ENCODE measurements at places on chromosomes 11 and 22.

DNA sequence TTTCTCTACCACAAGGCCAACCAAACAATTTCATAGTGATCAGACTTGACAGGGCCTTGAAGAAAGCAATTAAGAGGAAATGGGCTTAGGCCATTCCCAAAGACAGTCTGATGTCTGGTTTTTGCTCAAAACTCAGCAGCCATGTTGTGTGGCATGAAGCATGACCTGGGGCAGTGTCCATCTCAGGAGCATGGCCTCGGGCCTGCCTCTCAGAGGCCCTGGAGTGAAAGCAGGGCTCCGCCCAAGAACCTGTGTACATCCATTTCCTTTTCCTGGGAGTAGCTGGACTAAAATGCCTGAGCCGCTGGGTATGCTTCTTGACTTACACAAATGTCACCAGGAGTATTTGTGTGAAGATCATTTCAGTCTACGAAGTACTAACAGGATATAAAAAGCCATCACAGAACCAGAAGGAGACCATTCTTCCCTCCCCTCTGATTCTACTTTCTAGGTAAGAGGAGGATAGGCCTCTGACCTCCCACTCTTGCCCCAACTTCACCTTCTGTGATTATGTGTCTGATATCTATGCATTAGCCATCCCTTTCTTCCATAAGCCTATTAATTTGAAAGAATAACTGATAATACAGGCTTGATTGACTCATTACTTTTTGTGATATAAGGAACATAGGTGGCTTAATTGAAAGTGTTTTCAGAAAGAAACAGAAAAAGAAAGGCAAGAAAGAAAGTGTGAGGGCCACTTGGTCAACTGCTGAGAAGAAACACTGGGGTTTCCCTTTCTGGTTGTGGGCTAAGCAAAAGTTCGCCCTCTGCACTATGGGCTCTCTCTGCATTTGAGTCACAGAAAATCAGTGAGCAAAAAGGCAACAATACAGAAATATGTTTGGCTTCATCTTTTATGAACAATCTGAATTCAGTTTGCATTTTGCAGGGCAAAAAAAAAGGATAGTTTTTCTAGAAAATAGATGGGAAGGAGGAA is 188.6 kb upstream of the MTMR2 start:
- no peak for DNase-seq

GRCh38 chr11:18748766-18749365 is 22.9 kb upstream of the IGSF22 start:
- DNase-seq = no peak

DNA sequence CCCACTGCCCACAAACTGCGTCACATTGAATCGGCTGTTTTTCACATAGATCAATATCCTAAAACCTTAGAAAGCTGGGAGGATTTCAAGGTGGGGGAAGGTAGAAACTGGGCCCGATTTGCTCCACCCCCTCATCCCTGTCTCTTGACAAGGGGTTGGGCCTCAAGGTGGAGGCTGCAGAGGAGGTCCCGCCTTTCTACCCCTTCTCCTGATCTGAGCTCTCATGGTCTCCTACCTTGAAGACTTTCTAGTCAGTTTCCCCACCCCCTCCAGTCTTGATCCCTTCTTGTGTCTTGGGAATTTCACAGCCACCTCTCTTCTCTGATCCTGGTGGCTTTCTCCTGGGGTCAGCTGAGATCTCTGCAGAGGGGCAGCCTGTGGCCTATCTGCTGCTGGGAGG is 4.5 kb upstream of the STARD10 start:
- no peak for DNase-seq

DNA sequence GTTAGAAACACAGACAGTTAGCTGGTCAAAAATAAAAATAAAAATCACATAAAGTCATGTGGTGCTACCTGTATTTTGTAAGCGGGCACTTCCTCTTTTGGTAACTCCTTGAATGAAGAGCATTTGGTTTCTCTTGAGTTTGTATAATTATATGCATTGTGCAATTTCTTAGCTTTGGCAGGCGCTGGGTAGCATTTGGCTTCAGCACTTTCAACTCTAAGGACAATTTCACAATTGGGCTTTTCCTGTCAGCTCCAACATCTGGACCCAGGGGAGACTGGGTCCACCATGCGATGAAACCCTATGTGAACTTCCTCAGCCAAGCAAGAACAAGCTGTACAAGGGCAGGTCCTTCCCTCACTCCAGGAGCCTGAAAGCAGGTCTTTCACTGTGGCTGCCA is 169.1 kb downstream of the RRAS2 start:
- DNase-seq = no peak

DNA sequence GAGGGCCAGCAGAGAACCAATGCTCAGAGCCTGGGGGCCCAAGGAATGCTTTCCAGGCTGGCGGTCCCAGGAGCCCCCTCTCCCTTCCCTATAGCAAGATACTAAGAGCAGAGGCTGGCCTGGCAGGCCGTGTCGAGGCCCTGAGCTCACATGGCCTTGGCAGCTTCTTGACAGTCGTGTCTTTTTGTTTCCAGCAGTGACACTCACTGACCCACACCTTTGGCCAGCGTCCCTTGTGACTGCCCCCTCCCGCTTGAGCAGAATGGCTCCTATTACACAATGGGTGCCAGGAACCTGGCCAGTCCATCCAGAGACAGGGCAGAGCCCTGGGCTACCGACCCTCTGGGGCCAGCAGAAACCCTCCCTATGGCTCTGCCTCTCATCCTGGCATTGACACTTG is 6.4 kb upstream of the CCND1 start:
- DNase-seq = no peak

- DNase-seq = no peak
Observed at GRCh38 chr11:103367650-103368049, 258.4 kb downstream of the DYNC2H1 start.

GRCh38 chr11:79342686-79343085 is 98.1 kb downstream of the TENM4 start:
- no peak for DNase-seq

- no peak for DNase-seq
Observed at GRCh38 chr11:71437879-71438278, 10.3 kb downstream of the DHCR7 start.

- DNase-seq = no peak
Observed at GRCh38 chr11:47857485-47857884, 9.3 kb upstream of the NUP160 start.
